ENCODE measurements at places on chromosomes 3 and 15.

GRCh38 chr3:144045766-144046165 lies 74.1 kb downstream of the DIPK2A start:
- DNase-seq = no peak

DNA sequence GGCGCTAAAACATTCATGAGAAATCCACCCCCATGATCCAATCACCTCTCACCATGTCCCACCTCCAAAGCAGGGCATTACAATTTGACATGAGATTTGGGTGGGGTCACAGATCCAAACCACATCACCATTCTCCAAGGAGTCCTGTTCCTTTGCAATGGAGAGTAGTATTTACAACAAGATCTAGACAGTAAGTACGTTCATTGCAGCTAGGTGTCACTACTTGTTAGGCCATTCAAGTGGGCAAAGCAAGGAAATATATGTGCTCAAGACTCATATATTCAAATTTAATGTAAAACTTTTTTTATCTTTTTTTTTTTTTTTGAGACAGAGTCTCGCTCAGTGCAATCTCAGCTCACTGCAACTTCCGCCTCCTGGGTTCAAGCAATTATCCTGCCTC lies 79.3 kb downstream of the AQP9 start:
- DNase-seq = no peak

GRCh38 chr3:107899990-107900651 lies 190.7 kb downstream of the CD47 start:
- no peak for DNase-seq

GRCh38 chr3:131596884-131597283 lies 94.1 kb upstream of the MRPL3 start:
- DNase-seq = no peak

DNA sequence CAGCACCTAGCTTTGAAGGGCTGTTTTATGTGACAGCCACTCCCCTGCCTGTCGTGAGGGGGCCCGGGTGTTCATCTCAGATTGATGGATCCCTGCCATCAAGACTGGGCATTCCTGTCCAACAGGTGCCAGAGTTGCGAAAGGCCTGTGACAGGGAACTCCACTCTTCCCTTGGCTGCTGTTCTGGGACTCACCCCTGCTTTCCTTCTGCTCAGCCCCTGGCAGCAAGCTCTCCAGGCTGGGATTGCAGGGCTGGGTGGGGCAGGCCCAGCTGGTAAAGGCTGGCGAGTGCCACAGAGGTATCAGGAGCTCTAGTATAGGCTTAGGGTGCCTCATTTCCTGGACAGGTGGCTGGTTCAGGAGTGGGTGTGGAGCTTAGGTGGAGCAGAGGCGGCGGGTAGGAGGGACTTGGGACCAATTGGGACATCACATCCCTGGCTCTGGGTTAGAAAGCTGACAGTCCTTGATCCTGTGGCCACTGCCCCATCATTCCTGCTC lies at the start of gene PLA2G4B:
PLA2G4B (plus strand) TSS at position 448 of the 498 bp plus-strand sequence. CDS start 67 bp downstream, outside the sequence.
- DNase-seq = no peak

DNA sequence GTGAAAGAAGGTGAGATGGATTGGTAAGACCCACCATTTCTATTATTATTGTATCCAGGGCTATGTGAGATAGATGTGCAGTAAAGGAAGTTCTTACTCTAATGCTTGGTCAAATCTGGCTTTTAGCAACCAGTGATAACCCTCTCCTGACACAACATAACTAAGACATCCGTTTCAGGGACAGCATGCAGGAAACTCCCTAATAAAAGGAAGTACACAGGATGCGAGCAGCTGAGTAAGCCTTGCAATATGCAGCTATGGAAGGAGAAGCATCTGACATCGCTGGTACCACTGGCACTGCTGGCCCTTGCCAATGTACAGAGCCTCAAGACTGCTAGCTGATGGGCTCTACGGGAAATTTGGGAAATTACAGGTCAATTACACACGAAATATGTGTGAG lies 662.3 kb downstream of the NR2F2 start:
- no peak for DNase-seq

DNA sequence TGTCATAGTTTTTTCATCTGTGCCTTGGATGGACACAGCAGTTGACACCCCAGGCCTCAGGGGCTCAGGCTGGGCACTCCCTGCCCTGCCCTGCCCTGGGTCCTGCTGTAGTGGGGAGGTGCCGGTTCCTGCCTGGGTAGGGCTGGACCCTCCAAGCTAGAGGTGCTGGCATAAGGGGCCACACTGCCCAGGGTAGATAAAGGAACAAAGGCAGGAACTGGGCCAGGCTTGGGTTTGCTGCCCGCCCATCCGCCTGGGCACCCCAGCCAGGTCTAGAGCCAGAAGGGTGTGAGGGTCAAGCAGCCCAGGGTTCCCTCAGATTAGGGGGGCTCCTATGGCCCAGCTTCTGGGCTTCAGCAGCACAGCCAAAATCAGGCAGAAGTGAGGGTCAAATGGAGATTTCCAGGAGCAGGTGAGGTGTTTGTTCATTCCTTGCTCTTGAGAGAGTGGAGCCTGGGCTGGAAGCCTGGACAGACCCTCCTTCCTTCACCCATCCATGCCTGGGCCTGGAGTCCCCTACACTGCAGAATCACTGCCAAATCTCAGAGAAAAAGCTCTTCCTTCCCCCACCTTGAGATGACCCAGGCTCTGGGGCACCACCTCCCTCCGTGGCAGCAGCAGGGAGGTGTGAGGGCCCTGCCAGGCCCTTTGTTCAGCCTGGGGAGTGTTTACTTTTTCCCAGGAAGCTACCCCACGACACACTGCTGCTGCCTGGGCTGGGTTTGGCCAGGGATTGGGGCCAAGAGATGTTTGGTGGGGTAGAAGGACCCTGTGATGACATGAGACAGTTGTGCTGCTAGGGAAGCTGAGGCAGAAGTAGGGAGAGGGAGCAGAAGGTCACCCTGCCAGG lies 7.1 kb downstream of the SEMA3F start:
- no peak for DNase-seq

- DNase-seq = no peak
These were observed 246.0 kb upstream of the LRRN1 start for GRCh38 chr3:3553236-3553635.

DNA sequence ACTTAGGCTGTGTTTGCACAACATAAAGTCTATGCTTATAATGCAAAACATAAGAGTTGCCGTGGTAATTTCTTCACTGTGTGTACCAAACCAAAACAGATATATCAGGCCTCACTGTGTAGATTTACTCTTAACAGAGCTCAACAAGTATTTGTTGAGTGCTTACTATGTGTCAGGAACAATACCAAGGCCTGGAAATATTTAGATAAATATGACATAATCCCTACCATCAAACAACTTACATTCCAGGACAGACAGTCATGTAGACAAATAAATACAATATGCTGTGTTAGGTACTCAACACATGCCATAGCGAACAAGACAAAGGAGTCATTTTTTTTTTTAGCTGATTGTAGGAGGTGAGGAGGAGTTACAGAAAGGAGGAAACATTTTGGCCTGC lies 554.0 kb downstream of the NSUN3 start:
- no peak for DNase-seq

GRCh38 chr3:81378552-81379293 lies 382.7 kb downstream of the GBE1 start:
- DNase-seq = no peak

GRCh38 chr15:61118885-61119284 lies 110.2 kb downstream of the RORA start:
- DNase-seq = no peak

- DNase-seq = no peak
These were observed 1062.9 kb upstream of the EPHA6 start for GRCh38 chr3:95751509-95751908.

DNA sequence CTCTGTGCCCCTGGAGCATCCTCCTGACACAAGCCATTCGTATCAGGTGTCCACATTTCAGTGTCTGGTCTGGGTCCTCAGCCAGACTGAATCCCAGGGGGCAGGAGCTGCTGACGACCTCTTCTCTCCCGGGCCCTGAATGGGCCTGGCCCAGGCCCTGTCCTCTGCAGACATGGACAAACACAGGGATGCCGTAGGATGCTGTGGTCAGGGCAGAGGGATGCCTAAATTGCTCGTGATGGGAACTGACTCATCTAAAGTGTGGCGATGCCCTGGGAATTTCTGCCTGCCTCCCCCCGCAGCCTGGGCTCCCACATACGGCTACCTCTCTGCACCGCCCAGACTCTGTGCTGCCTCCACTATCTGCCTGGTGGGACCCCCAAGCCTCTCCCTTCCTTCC lies 58.5 kb upstream of the CTSH start:
- no peak for DNase-seq

- no peak for DNase-seq
These were observed 165.1 kb downstream of the PPM1L start for GRCh38 chr3:160921020-160921635.

- DNase-seq = no peak
These were observed 2.7 kb downstream of the VGLL3 start for GRCh38 chr3:86988235-86988634.

All from stimulated activated naive B cell treated with anti-CD40 and anti-IgM and Interleukin-4, amounts not matched to agents 10 μg/mL and 1 μg/mL and 100 μg/mL, for 72 hours (primary cell).